ENCODE measurements at places on chromosomes 16 and 17.

- DNase-seq = no peak
These were observed 38.1 kb upstream of the NLK start for GRCh38 chr17:28004344-28004743.

DNA sequence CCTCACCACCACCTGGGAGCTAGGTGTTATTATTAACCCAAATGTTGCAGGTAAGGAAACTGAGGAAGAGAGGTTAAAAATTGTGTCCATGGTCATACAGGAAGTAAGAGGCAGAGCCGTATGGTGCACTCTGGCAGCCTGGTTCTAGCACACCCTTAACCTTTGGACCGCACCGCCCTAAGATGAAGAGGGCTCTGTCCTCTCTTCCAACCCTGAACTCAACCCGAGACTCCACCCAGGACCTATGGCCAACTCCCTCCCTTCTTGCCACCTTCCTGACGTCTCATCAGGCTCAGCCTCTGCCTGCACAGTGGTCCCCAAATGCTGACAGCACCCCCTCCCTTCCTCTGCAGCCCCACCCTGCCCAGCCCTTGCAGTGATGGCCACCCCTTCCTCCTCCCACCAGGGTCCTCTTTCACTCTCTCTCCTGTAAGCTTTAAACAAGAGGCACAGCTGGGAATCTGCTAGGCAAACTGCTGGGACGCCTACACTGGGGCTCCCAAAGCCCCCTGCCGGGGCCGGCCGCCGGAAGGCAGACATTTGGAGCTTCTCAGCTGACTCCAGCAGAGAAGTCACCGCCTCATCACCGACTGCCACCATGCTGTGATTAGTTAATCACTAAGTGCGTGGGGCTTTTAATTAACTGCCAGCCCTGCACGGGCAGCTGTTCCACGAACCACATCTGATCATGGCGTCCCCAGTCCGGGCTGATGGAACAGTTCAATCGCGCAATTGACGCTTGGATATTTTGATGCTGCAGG lies 16.7 kb upstream of the C16orf78 start:
- no peak for DNase-seq

- no peak for DNase-seq
These were observed 2.8 kb downstream of the TMEM94 start for GRCh38 chr17:75459246-75459589.

DNA sequence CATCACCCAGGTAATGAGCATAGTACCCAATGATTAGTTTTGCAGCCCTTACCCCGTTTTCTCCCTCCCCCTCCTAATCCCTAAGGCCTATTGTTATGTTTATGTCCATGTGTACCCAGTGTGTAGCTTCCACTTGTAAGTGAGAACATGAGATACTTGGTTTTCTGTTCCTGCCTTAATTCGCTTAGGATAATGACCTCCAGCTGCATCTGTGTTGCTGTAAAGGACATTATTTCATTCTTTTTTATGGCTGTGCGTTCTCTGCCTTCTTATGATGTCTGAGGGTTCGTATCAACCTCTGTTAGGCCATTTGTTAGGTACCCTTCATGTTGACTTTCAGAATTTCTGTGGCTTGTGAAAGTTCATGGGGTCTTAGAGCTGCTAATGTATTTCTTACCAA lies 31.0 kb downstream of the CTCF start:
- no peak for DNase-seq

DNA sequence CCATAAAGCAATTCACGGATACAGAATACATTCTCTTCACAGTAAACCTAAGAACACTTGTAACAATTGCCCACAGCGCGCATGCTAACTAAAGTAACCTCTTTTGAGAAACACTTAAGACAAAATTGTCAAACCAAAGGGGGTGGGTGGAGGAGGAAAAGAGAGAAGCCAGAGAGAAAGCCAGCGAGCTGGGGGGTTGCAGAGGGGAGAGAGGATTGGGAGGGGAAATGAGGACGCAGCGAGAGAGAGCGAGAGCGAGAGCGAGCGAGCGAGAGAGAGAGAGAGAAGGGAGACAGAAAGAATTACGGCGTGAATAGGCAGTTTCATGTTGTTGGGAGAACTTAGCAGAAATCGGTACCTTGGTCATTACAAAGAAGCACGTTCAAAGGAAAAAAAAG lies 1.6 kb upstream of the HOXB7 start:
- DNase-seq = peak; percentile 63

- no peak for DNase-seq
These were observed at the start of gene VWA3A for GRCh38 chr16:22092143-22092933. TSS of gene VWA3A (plus strand) at chr16:22092541. CDS start at chr16:22092638, 97 bp downstream.

GRCh38 chr16:23561586-23561985 lies 4.1 kb downstream of the UBFD1 start:
- no peak for DNase-seq

DNA sequence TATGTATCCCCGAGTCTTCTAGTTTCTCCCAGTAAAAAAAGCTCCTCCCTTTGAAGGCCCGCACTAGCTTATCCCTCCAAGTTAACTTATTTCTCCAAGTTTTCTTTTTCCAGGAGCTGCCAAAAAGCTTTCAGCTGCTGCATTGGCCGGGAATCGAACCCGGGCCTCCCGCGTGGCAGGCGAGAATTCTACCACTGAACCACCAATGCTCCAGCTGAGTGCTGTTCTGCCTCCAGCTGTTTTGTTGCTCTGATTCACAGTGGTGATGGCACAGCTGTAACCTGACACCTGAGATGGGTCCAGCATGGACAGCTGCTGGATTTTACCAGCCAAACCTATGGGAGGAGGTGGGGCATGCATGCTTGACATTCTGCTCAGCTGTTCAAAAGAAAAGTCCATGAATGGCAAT lies 22.1 kb downstream of the VAC14 start:
- peak; percentile 75 for DNase-seq

- DNase-seq = no peak
These were observed 2.9 kb upstream of the PGS1 start for GRCh38 chr17:78375401-78376151.

- peak; percentile 82 for DNase-seq
These were observed 672 bp upstream of the ALKBH5 start for GRCh38 chr17:18182978-18183333.

DNA sequence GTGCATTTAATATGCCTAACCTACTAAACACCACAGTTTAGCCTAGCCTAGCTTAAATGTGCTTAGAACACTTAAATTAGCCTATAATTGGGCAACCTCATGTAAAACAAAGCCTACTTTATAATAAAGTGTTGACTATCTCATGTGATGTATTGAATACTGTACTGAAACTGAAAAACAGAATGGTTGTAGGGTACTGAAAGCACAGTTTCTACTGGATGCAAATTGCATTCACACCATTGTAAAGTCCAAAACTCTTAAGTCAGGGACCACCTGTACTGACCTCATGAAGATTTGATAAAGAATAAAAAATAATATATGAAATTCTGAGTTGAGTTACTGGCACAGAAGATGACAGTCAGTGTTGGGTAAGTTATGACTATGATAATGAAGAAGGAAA lies 625.4 kb upstream of the SOX9 start:
- DNase-seq = no peak

Measured in RKO (cell line).